ENCODE measurements at places on chromosomes 2 and 18.

DNA sequence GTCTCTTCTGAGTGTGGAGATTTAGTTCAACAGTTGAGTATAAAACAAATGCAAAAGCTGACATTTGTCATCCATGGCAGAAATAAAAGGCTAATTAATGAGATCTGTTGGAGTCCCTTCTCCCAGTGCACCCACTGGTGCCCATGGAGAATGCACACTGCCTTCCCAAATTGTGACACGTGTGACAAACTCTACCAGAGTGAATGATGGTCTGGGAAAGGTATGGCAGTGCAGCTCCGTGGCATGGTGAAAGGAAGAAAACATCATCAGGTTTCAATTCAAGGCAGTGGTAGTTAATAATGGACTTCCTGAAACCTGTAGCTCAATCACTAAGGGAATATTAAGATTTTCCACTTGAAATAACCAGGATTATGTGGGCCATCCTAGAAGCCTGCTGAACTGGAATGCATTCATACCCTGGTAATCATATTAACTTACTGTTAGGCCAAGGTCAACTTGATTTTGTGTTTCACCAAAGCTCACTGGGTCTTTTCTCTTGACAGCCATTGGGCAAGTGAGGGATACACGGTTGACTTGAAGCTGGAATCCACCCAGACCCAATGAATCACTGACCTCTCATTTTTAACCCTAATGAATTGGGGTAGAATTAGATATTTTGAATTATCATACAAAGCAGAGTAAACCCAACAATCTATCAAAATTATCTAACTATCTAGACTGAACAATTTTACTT, 167.6 kb downstream of the AFF3 start:
- no peaks in the 10 kb centered on the region for H3K36me3 ChIP-seq
- H3K4me3 ChIP-seq: no peak overlapping the region
- H3K27ac ChIP-seq: no peak overlapping the region

GRCh38 chr18:21636769-21637168, 24.7 kb downstream of the SNRPD1 start:
- H3K36me3 ChIP-seq: peaks cover 2% of the 10 kb centered on the region
- H3K27ac ChIP-seq: no peak overlapping the region
- H3K27me3 ChIP-seq: no peaks in the 10 kb centered on the region
- DNase-seq: no peak
- no peaks in the 10 kb centered on the region for H3K4me1 ChIP-seq
- H3K4me3 ChIP-seq: no peak overlapping the region

- H3K4me3 ChIP-seq: no peak overlapping the region
- H3K27ac ChIP-seq: no peak overlapping the region
- no peaks in the 10 kb centered on the region for H3K27me3 ChIP-seq
- H3K36me3 ChIP-seq: no peaks in the 10 kb centered on the region
- DNase-seq: peak; percentile 50
- H3K4me1 ChIP-seq: no peaks in the 10 kb centered on the region
Observed at GRCh38 chr18:47413327-47413726, 161.9 kb upstream of the SKOR2 start.

DNA sequence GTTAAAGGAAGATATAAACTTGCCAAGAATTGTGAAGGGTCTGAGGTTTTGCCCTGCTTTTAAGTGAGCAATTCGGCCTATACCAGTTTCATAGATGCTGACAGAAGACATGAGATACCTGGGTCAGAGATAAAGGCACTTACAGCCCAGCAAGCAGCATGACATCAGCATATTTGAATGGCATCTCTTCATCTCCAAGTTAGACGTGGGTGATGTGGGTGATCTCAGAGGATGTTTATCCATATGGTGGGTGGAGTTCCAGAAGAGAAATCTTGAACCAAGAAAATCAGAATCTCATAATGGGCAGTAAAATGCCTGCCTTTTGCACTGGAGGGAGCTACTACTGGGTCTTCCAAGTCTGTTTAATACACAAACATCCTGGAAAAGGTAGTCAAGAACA, 44.7 kb downstream of the GYPC start:
- H3K4me3 ChIP-seq: no peak overlapping the region
- H3K4me1 ChIP-seq: no peaks in the 10 kb centered on the region
- H3K27me3 ChIP-seq: no peaks in the 10 kb centered on the region
- no peaks in the 10 kb centered on the region for H3K36me3 ChIP-seq

DNA sequence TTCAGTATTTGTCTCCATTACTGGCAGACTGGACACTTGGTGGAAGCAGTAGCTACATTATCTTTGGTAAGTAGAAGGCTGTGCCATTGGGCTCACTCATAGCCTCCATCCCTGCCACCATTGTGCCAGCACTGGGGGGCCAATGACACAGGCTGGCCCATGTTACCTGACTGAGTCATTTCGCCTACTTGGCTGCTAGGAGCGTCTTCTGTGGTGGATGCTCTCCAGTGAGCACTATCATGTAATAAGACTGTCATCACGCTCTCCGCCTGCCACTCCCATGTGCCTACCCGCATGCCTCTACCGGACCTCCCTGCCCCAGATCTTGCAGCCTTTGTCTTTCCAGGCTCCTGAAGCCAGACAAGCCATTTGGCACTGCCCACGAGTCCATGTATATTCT, 56.2 kb downstream of the LONRF2 start:
- H3K4me3 ChIP-seq: no peak overlapping the region
- DNase-seq: no peak
- no peak overlapping the region for H3K27ac ChIP-seq
- no peaks in the 10 kb centered on the region for H3K27me3 ChIP-seq
- H3K36me3 ChIP-seq: no peaks in the 10 kb centered on the region

GRCh38 chr2:7758073-7758759, 841.0 kb downstream of the RNF144A start:
- DNase-seq: no peak
- H3K27me3 ChIP-seq: no peaks in the 10 kb centered on the region
- no peak overlapping the region for H3K27ac ChIP-seq
- H3K36me3 ChIP-seq: no peaks in the 10 kb centered on the region
- no peaks in the 10 kb centered on the region for H3K4me1 ChIP-seq

- H3K27me3 ChIP-seq: no peaks in the 10 kb centered on the region
- no peaks in the 10 kb centered on the region for H3K36me3 ChIP-seq
- peaks cover 5% of the 10 kb centered on the region for H3K4me1 ChIP-seq
- DNase-seq: no peak
- no peak overlapping the region for H3K4me3 ChIP-seq
Observed at GRCh38 chr2:223044092-223044836, 7.7 kb upstream of the KCNE4 start.

GRCh38 chr2:145041706-145042105, 521.8 kb upstream of the ZEB2 start:
- no peaks in the 10 kb centered on the region for H3K27me3 ChIP-seq
- no peak overlapping the region for H3K4me3 ChIP-seq
- no peaks in the 10 kb centered on the region for H3K4me1 ChIP-seq
- H3K36me3 ChIP-seq: no peaks in the 10 kb centered on the region

- H3K36me3 ChIP-seq: no peaks in the 10 kb centered on the region
- DNase-seq: no peak
- H3K4me3 ChIP-seq: no peak overlapping the region
- peaks cover 38% of the 10 kb centered on the region for H3K4me1 ChIP-seq
- H3K27me3 ChIP-seq: no peaks in the 10 kb centered on the region
Observed at GRCh38 chr2:164747783-164748433, 93.7 kb downstream of the COBLL1 start.

- no peaks in the 10 kb centered on the region for H3K36me3 ChIP-seq
- no peak overlapping the region for H3K27ac ChIP-seq
- H3K27me3 ChIP-seq: no peaks in the 10 kb centered on the region
- no peak overlapping the region for H3K4me3 ChIP-seq
Observed at GRCh38 chr2:40591774-40592173, 139.9 kb upstream of the SLC8A1 start.

DNA sequence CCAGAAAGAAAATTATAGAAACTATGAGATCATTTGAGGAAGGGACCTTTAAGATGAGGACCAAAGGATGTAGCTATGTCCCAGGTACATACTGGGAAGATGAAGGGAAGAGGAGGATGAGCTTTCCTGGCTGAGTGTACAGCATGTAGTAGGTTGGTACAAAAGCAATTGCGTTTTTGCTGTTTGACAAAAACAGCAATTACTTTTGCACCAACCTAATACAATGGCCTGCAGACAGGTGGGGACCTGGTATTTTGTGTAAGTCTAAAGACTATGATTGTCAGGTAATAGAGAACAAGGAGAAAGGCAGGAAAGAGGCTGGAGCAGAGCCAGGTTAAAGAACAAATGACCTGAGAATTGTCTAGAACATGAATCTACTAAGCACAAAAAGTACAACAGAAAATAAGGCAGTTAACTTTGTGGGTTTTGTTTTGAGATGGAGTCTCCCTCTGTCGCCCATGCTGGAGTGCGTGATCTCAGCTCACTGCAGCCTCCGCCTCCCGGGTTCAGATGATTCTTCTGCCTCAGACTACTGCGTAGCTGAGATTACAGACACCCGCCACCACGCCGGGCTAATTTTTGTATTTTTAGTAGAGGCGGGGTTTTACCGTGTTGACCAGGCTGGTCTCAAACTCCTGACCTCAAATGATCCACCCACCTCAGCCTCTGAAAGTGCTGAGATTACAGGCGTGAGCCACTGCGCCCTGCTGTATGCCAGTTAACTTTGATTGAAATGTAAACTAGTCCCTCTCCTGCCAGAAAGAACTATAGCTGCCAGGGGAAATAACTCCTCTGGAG, 3.2 kb upstream of the TGOLN2 start:
- no peak overlapping the region for H3K4me3 ChIP-seq
- H3K27me3 ChIP-seq: no peaks in the 10 kb centered on the region
- no peak overlapping the region for H3K27ac ChIP-seq
- H3K36me3 ChIP-seq: no peaks in the 10 kb centered on the region
- H3K4me1 ChIP-seq: no peaks in the 10 kb centered on the region
- no peak for DNase-seq

- no peak overlapping the region for H3K27ac ChIP-seq
- H3K27me3 ChIP-seq: no peaks in the 10 kb centered on the region
- no peak for DNase-seq
- no peaks in the 10 kb centered on the region for H3K4me1 ChIP-seq
Observed at GRCh38 chr2:235390108-235390815, 103.6 kb upstream of the AGAP1 start.

GRCh38 chr2:237449193-237449881, 35.4 kb upstream of the COL6A3 start:
- no peaks in the 10 kb centered on the region for H3K27me3 ChIP-seq
- no peaks in the 10 kb centered on the region for H3K36me3 ChIP-seq
- no peak for DNase-seq
- H3K4me3 ChIP-seq: no peak overlapping the region
- H3K4me1 ChIP-seq: no peaks in the 10 kb centered on the region
- H3K27ac ChIP-seq: no peak overlapping the region

- no peaks in the 10 kb centered on the region for H3K27me3 ChIP-seq
- DNase-seq: no peak
- H3K36me3 ChIP-seq: no peaks in the 10 kb centered on the region
- H3K4me1 ChIP-seq: no peaks in the 10 kb centered on the region
- H3K27ac ChIP-seq: no peak overlapping the region
Observed at GRCh38 chr2:7736646-7737305, 819.6 kb downstream of the RNF144A start.
